ENCODE measurements at places on chromosomes 7 and 10.

DNA sequence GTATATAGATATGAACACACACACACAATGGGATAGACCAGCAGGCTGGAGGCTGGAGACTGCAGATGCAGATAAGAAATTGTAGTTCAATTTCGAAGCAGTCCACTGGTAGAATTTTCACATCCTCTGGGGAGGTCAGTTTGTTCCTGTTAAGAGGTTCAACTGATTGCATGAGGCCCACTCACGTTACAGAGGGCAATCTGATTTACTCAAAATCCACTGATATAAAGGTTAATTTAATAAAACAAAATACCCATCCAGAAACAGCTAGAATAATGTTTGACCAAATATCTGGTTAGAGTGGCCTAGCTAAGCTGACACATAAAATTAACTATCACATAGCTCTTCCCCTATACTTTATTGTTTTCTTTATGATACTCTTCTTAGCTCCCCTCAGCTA is 162.9 kb upstream of the SMIM30 start:
- no peak for DNase-seq

- no peak for DNase-seq
These were observed 124.4 kb downstream of the HGF start for GRCh38 chr7:81645435-81645834.

DNA sequence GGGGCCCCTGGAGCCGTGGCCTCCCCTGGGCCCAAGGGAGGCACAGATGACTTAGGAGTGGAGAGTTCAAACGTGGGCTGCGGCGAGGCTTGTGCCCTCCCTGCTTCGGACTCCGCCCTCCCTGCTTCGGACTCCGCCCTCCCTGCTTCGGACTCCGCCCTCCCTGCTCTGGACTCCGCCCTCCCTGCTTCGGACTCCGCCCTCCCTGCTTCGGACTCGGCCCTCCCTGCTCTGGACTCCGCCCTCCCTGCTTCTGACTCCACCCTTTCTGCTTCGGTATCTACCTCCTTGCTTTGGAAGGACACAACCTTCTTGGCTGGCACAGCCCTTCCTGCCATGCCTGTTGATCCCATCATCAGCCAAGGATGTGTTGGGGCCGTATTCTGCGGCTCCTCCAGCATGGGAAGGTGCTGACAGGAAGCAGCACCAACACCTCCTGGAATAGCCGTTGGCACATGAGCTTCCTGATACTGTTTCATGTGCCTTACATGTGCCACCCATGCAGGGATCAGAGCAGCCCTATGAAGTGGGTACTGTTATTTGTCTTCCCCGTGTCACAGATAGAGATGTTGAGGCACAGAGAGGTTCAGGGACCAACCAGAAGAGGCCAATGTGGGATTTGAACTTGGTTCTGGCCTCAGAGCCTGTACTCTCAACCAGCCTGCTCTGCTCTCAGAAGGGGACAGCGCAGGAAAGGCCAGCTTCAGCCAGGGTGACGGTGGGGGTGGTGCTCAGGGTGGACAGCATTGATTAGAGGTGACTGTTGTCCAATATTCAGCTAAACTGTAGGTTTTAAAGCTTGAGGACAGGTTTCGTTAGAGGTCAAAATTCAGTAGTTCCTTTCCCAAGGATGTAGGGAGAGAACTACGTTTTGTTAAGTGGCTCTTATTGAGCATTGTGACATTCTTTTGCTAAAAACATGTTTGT is 114.5 kb downstream of the NKX6-2 start:
- DNase-seq = no peak

DNA sequence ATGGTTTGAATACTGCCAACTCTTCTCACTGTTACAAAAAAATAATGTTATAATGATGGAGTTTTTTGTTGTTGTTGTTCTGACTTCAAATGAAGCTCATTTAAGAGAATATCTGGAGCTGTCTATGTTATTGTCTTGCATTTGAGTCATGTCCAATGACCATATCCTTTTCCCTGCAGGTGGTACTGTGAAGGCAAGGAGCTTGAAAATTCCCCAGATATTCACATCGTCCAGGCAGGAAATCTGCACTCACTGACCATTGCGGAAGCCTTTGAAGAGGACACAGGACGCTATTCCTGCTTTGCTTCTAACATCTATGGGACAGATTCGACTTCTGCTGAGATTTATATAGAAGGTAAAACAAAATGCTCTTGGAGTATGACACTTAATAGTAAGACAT is 33.5 kb downstream of the MYPN start:
- DNase-seq = no peak

GRCh38 chr7:2076649-2077064 is 156.1 kb downstream of the MAD1L1 start:
- no peak for DNase-seq

- peak; percentile 44 for DNase-seq
These were observed 754 bp downstream of the SEMA3D start for GRCh38 chr7:85186083-85186520.

DNA sequence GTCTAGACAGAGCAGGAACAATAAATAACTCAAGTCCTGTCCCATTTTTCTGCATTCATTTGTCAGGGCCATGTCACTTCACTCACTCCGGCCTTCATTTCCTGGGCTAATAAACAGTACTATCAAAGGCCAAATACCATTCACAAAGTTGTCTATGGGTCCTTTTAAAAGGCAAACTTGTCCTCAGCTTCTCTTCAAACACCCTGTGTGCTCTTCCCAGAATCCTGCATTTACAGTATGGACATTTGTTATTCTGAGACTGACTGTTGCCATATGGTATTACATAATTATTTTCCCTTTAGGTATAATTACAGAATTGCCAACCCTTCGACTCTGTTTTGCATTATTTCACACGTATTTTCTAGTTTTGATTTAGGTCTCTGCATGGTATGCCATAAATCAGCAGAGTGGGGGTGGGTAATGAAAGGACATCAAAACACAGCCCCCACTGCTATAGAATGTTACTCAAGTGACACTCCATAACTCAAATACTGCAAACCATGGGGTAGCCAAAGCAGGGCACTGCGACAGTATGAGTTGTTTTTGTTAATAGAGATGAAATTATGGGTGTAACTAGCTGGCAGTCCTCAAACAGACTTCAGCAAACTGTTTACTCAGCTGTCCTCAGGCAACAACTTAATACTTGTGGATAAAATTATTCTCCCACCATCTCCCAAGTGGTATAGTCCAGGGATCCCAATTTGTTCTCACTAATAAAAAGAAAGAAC is 183.7 kb downstream of the TRIL start:
- no peak for DNase-seq

DNA sequence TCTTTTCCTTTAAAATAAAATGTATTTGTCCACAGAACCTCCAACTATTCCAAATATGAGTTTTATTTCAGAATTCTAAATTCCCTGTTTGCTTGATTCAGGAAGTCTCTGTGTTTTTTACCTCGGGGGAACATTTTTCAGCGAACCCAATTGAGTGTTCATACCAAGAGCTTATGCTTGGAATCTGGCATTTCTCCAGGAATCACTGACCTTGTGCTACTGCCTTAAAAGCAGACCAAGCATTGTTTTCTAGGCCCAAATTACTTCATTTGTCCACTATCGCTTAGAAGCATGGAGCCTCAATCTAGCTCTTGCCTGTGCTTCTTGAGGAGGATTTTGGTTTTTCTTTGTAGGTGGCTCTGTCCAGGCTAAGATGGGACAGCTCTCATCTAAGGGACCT is 59.4 kb downstream of the EBLN1 start:
- DNase-seq = peak; percentile 44

DNA sequence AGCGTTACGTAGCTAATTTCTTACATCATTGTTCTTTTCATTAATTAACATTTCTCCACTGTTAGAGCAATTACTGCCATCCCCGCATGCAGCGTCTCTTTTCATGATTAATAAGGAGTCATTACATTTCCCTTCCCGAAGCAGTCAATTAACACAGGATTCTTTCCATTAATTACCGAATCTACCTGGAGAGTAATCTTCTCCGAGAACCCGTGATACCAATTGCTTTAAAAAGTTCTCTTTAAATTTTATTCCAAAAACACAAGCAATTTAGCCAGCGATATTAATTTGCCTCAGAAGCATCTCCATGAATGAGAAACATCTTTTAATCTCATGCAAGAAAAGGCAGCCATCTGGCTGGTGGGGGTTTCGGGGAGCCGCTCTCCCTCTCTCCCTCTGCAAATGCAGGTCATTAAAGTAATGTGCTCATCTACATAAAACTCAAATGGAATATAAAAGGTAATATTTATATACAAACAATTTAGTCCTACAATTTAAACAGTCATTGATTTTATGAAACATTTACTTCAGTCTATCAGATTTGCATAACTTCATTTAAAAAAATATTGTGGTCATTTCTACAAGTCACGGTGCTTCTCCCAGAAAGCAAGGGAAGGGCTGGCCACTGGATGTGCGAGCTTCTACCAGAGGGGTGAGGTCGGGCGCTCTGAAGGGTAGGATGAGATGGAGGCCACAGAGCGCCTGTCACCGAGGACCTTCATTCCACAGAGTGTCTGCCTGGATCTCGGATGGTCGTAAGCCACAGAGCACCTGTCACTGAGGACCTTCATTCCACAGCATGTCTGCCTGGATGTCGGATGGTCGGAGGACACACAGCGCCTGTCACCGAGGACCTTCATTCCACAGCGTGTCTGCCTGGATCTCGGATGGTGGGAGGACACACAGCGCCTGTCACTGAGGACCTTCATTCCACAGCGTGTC is 145.0 kb downstream of the WDR37 start:
- DNase-seq = no peak

GRCh38 chr7:151174246-151175046 is 7.0 kb upstream of the GBX1 start:
- DNase-seq = peak; percentile 49

DNA sequence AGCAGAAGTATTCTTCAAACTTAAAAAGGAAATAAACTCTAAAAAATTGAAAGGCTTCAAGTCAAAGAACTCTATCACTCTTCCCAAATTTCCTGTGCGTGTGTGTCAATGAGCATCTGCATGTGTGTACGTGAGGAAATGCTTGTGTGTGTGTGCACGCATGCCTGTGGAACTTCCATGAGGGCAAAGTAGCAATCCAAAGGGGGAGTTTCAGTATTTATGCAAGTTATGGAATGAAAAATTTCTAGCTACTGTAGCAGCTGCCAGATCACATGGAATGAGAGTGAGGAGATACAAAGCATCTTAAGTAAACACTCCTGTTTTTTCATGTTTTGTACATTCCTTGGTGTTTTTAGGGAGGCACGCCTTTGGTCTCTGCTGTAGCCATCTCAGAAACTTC is 152.6 kb downstream of the RAPGEF5 start:
- no peak for DNase-seq

GRCh38 chr7:1055956-1056784 is 11.8 kb downstream of the GPR146 start:
- DNase-seq = peak; percentile 61

GRCh38 chr10:109835257-109835656 is 88.1 kb downstream of the XPNPEP1 start:
- DNase-seq = peak; percentile 52

DNA sequence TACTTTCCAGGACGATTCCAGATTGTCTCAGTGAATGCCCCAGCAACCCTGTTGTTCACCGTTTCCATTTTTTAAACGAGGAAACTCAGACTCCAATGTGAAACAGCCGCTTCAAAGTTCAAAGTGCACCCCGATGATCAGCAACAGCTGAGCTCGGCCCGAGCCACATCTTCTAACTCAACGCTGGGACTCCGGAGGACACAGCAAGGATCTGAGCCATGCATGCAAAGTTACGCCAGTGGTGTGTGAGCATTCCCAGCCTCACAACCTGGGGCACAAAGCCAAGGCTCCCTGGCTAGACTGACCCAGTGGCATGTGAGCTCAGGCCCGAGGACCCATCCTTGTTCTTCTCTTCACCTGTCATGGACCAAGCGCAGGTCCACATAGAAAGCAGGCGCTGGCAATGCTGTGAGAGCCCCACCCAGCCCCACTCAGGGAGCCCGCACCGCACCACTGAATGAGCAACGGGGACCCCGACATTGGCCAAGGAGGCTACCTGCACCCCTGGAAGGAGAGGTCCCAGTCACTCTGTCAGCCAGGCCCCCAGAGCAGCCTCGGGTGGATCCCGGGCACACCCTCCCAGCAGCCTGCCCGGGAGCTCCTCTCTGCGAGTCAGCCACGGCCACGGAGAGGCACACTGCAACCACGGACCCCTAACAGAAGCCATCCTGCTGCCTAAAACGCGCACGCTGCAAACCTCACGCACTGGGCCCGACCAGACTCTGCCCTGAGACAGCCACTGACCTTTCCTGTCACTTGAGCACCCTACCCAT is 82.9 kb downstream of the MAD1L1 start:
- DNase-seq = no peak

- DNase-seq = peak; percentile 12
These were observed 30.8 kb downstream of the SLC16A9 start for GRCh38 chr10:59678884-59679301.

DNA sequence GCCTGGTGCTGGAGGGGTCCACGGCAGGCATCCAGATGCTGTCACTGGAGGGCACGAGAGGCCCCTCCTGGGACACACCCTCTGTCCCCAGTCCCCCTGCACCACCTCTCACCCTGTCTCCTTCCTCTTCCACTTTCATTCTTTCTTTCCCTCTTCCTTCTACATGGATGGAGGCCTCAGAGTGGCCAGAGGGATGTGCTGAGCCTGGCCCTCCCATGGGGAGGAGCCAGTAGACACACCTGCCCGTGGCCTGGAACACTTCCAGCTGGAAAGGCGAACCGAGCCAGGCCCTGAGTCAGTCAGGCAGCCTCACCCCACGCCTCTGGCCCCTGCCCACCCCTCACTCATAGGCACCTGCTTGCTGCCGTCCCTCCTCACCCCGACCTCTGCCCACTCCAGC is 55.9 kb upstream of the MXI1 start:
- DNase-seq = peak; percentile 7

GRCh38 chr7:101736084-101736483 is 81.3 kb upstream of the CUX1 start:
- DNase-seq = no peak

GRCh38 chr7:154584352-154585252 is 418.3 kb downstream of the PAXIP1 start:
- DNase-seq = no peak

DNA sequence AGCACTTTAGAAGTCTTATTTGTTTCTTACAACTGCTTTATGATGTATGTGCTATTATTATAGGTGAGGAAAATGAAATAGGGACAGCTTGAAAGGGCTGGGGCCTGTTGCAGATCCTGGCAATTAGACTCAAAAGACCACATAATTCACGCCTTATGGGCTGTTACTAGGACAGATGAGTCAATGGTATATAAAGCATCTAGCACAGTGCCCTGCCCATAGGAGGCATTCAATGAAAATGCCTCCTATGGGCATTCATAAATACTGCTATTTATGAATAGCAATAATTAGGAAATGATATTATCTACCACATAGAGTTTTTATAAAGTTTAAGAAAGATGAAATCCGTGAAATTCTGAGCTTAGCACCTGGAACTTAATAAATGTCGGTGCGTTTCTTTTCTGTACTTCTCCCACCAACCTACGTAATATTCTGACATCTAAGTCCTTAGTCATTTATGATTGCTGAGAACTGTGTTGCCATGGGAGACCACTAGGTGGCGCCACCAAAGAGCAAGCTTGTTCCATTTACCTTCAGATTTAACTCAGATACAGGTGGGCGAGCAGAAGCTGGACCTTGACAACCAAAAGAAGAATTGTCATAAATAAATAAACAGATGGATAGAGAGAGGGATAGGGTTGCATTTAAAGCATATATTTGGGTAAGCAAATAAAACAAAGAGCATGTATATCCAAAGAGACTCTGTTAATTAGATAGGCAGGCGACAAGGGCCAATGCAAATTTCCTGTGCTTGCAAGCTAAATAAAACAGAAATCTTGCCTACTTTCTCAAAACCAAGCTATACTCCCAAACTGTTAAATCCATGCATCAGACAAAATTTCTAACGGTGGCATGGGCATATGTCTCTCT is 699.9 kb downstream of the INHBA start:
- DNase-seq = peak; percentile 69

All from amniotic epithelial cell (primary cell).